ENCODE measurements at places on chromosomes 7 and 10.

DNA sequence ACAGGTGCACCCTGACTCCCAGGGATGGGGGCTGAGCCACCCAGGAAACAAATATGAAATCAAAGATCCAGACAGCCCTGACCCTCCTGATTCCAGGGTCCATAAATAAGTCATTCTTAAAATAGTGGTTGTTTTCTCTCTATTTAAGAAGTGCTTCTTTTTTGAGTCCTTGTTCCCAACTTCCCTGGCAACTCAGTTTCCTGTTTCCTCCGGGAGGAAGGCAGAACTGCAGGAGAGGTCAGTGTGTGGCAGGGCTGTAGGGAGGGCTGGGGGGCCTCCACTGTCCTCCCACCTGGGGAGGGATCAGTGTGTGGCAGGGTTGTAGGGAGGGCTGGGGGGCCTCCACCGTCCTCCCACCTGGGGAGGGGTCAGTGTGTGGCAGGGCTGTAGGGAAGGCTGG is 88.7 kb upstream of the PDGFA start:
- DNase-seq: no peak

DNA sequence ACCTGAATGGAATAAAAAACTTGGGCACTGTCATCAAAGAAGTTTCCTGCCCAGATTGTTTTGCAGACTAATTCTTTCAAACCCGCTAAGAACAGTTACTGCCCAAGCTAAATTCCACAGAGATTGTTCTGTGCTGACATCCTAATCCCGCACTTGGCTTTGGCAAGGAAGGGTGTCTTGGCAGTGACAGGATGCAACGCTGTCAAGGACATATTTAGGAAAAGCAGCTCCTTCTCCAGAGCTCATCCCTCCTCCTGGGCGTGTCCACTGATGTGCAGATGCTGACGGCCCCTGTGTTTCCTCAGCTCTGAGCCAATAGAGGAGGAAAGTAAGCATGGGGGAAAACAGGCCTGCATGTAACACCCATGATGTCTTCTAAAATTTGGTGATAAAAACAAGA is 74.2 kb downstream of the EEPD1 start:
- DNase-seq: no peak

- no peak for DNase-seq
Measured at GRCh38 chr7:67608806-67609205, 612.2 kb downstream of the TYW1 start.

DNA sequence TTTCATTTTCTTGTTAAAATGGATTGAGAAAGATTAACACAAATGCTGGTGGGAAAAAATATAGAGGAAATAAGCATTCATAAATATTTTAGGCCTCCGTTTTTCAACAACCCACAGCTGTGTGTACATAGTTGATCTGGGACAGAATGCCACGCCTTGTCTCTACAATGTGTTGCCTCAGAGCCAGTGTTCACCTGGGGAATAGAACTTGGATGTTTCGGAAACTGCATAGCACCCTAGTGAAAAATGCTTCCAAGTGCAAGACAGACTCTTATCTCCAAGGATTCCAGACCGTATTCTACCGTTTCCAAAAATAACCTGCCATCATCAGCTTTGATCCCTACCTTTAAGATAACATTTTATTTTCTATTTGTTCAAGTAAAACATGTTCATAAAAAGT is 260.9 kb downstream of the SDK1 start:
- no peak for DNase-seq

GRCh38 chr10:71742301-71743088 is 22.9 kb upstream of the C10orf105 start:
- no peak for DNase-seq

DNA sequence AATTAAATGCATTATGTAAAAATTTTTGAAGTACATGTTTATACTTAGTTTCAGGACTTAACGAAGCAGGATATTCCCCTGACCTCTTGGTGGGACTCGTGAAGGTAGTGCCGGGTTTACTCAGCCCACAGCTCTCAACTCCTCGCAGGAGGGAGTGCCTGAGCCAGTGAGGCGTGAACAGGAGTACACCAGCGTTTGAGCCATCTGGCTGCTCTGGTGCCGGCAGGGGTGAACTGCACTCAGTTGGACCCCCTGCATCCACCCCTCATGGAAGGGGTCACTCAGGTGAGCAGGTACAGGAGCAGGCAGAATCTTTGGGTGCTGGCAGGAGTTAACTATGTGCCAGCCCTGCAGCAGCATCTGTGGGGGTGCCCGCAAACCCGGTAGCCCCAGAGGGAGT is 625.1 kb upstream of the PCDH15 start:
- no peak for DNase-seq

GRCh38 chr10:70130878-70131559 is 1.6 kb downstream of the AIFM2 start:
- peak; percentile 13 for DNase-seq

GRCh38 chr7:91655656-91656055 is 224.8 kb downstream of the MTERF1 start:
- DNase-seq: no peak

- DNase-seq: peak; percentile 26
Measured at GRCh38 chr7:37942934-37943610, 22.6 kb downstream of the EPDR1 start.

GRCh38 chr7:151436446-151437158 is 3.3 kb downstream of the CRYGN start:
- DNase-seq: no peak

DNA sequence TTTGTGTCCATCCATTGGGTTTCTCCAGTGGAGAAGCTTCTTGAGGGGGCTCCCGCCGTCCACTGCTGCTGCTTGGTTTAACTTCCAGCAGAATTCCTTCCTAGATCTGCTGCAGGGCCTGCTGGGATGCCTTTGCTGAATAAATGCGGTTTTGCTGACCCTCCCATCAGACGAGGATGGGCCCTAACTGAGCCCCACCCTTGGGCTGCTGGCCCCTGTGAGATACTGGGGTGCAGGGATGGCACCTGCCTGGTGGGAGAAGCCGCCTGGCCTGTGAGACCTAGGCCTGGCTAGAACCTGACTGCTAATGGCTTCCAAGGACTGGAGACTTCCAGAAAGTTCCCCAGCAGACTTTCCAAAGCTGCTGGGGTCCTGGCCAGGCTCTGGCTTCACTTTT is 43.8 kb downstream of the ZNF467 start:
- no peak for DNase-seq

DNA sequence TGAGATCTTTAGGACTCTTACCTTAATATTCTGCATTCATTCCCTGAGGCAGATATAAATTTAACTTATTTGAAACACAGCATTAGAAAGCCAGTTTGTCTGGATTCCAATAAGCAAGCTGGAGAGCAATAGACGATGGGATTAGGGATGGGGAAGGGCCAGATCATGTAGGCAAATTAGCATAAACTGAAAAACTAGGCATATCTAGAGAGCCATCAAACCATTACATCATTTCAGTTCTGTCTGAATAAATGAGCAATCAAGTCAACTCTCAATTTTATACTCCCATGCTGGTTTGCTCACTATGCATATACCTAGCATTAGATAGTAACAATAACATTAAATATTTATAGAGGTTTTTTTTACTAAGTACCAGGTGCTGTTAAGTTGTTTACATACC is 583.6 kb upstream of the LRRN3 start:
- DNase-seq: no peak

GRCh38 chr7:155342313-155342712 is 44.6 kb downstream of the INSIG1 start:
- DNase-seq: no peak

DNA sequence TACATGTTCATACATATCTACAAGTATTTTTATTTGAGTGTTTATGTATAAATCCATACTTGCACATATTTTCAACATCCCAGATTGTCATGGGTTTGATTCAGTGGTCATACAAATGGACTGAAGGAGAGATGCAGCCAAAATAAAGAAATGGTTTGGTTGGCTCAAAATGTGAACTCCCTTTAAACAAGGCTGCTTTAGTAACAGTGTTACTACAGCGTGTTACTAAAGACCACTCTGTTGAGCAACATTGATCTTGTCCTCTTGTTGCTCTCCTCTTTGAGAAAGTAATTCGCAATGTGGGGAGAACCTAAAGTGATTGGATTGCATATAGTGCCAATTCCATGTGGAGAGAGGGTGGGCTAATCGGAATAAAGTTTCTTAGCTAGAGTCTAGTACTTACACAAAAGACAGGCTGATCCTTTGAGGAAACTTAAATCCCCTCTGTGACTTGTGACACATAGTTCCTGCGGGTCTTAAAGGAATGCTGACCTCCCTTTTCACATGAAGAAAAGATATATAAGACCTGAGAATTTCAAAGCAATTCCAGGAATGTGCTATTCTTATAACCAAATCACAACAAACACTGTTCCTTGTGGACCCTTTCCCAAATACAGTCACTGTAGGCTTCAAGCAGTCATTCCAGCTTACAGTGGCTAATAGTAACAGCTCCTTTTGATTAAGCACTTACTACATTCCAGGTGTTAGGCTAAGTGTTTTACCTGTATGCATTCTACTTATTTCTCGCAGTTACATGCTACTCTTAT is 144.3 kb downstream of the FZD1 start:
- no peak for DNase-seq

- no peak for DNase-seq
Measured at GRCh38 chr10:108620821-108621534, 1302.3 kb downstream of the XPNPEP1 start.

DNA sequence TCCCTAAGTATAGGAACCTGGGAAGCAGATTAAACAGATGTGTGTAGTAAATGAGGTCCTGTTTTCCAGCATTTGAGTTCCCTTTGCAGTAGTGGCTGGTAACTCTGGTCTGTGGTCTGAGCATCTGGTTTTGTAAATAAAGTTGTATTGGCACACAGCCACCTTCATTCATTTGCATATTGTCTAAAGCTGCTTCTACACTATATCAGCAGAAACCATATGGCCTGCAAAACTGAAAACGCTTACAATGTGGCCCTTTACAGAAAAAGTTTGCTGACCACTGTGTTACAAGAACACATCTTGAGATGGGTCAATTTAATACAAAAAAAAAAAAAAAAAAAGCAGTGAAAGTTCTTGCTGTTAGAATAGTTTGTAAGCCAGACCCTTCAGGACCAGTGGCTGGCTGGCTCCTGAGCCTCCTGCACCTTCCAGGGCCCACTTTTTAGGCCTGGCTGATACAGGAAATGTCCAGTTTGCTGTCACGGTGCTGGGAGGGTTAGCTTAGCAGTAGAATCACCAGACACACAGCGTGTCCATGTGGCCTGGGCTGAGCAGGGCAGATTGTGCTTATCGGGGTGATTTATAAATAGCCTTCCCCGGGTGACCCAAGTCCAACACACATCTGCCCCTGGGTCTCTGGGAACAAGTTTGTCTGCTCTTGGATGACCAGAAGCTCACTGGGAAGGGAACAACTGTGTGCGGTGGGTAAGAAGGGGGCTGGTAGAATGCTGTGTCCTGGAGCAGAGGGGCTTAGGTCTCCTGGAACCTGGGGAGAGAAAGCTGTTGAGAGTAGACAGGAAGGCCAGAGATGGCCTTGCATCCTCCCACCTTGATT is 1.4 kb downstream of the C10orf71 start:
- no peak for DNase-seq

- no peak for DNase-seq
Measured at GRCh38 chr7:45968856-45969541, 47.9 kb upstream of the IGFBP3 start.

GRCh38 chr10:42304341-42304740 is 334.0 kb downstream of the ZNF33B start:
- DNase-seq: no peak

DNA sequence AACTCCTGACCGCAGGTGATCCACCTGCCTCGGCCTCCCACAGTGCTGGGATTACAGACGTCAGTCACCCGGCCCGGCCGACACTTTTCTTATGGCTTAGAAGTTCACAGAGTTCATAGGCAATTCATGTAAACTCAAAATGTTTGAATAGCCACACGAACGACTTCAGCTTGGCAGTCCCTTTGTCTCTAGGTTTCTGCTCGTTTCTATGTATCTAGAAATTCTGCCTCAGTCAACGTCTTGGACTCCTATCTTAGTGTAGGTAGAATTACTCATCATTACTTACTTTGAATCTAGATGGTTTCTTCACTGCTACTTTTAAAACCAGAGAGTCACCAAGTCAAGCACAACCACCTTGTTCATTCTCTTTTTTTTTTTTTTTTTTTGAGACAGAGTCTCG is 23.7 kb downstream of the ARL4A start:
- DNase-seq: no peak

GRCh38 chr10:102744374-102745051 is 765 bp downstream of the WBP1L start:
- DNase-seq: no peak

DNA sequence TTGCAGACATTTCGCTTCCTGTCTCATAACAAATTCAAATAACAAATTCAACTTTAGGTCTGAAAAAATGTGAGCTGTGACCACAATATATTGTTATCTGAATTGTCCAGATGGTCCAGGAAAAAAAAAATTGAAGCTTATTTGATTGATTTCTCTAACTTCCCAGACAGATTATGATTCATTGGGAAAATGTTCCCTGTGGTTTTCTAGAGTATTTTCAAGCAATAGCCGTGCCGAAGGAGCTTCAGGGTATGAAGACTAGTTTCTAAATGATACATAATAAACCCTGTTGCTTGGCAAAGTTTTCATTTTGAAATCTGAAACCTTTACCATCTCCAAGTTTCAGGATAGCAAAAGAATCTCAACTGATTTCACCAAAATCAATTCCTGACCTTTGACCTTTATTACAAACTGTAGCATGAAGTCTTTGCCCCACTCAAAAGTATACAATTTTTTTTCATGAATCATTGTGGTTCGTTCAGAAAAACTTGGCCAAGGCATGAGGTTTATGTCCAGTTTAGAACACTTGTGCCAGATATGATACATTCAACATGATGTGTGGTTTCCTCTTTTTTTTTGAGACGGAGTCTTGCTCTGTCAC is 109.9 kb downstream of the JCAD start:
- no peak for DNase-seq

GRCh38 chr7:83366629-83367028 is 203.9 kb upstream of the PCLO start:
- no peak for DNase-seq

GRCh38 chr7:22488643-22489462 is 11.1 kb downstream of the STEAP1B start:
- peak; percentile 64 for DNase-seq

- DNase-seq: no peak
Measured at GRCh38 chr7:114981323-114981722, 59.4 kb downstream of the MDFIC start.

DNA sequence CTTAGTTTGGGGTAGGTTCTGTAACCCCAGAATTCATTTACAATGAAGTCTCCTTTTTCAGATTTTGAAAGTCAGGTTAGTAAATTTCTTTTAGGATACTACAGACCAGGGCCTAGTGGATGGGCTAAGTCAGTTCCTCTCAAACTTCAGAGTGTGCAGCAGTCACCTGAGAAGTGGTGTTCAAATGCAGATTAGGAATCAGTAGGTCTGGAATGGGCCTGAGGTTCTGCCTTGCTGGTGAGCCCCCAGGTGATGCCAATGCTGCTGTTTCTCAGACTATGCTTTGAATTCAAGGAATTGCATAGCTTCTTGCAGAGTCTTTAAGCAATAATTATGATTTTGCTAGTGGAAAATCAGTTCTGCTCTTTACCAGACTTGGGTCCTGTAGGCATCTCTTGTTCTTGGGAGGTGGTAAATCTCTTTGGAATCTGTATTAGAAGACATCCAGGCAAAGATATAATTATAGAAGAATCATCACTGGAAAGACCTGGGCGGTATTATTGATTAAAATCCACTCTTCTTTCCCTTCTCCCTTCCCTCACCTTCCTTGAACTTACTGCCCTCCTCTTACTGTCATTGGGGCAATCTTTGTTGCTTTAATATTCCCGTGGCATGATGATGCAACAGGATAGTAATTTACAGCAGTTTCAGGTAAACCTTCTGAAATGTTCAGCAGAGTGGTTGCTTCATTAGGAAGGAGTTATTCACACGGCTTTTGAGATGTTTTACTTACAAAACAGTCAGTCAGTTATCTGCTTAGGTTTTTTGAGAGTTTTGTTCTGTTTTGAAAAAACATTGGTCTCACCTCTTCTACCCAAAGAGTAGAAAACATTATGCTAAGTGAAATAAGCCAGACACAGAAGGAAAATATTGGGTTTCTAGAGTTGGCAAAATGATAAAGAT is 87.2 kb downstream of the NRF1 start:
- no peak for DNase-seq

Measured in GM10248 (cell line).